ENCODE measurements at places on chromosomes 16 and 17.
A peak's percentile ranks its signal among the peaks of the same experiment; 100 is the strongest.

DNA sequence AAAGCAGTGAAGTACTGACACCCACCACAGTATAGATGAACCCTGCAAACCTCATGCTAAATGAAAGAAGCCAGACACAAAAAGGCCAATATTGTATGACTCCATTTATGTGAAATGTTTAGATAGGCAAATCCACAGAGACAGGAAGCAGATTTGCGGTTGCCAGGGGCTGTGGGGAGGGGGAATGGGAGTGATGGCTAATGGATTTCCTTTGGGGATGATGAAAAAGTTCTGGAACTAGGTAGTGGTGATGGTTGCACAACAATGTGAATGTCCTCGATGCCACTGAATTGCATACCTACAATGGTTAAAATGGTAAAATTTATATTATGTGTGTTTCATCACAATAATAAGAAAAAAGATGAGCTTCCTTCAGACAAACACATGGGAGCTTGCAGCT, 28.4 kb upstream of the WFIKKN2 start:
- DNase-seq, result no peak

GRCh38 chr16:90077757-90078578, 837 bp upstream of the PRDM7 start:
- peak; percentile 40 for DNase-seq

GRCh38 chr17:36017799-36018198, at the start of gene CCL23:
TSS of gene CCL23 (minus strand) at chr17:36017972. CDS start at chr17:36017897, 75 bp downstream.
- DNase-seq, result no peak

DNA sequence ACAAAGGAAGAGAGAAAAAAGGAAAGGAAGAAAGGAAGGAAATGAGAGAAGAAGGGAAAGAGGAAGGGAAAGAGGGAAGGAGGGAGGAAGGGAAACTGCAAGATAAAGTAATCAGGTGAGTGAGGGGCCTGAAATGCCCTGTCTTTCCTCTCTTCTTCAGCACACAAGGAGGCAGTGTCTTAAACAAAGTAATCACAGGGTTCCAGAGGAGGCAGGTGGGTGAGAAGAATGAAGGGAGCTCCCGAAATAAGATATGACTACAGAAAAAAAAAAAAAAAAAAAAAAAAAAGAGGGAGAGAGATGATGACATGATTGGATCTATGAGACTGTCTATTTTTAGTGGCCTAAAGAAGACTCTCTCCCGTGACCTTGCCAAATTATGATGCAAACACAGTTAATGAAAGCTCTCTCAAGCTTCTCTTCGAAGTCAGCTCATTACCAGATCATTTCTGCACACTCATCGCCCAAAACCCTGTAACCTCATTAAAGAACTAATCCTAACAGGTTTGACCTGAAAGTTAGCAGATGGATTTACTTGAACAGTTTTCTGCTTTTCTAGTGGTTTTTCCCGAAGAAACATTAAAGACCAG, 53.6 kb downstream of the CDH11 start:
- peak; percentile 94 for DNase-seq

- DNase-seq, result no peak
Observed at GRCh38 chr16:14097182-14097959, 26.3 kb downstream of the MRTFB start.

GRCh38 chr17:50609380-50610074, 25.2 kb upstream of the ABCC3 start:
- no peak for DNase-seq

GRCh38 chr17:28712705-28713415, 1.2 kb upstream of the PROCA1 start:
- no peak for DNase-seq

DNA sequence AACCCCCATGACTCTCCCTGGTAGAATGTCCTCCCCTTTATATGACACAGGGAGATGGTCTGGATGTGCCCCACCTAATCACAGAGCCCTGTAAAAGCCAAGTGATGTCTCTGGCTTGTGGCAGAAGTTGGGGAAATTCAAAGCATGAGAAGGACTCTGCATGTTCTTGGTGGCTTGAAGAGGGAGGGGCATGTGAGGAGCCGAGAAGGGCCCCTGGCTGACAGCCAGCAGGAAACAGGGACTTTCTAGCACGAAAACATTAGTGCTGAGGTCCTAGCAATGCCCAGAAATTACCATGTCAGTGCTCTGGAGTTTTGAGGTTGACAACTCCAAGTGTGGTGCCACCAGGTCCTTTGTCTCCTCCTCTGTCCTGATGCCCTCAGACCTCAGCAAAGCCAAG, 75.9 kb downstream of the USP22 start:
- no peak for DNase-seq

- DNase-seq, result no peak
Observed at GRCh38 chr17:65364438-65364837, 197.0 kb downstream of the AXIN2 start.

- DNase-seq, result peak; percentile 52
Observed at GRCh38 chr17:9676820-9677310, 31.5 kb downstream of the USP43 start.

DNA sequence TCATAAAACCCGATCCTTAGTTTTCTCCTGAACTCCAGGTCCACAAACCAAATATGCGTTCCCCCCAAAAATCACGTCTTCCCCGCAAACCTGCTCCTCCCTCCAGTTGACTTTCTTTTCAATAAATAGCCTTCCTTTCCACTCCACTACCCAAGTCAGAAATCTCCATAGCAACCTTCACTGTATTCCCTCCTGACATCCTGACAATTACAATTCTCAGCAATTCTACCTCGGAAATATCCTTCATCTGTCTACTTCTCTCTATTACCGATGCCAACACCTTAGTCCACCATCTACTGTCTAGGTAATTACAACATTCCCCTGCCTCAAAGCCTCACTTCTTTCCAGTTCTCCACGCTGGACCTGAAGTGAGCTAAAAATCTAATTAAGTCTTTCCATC, 50.7 kb downstream of the SMURF2 start:
- no peak for DNase-seq

- DNase-seq, result peak; percentile 88
Observed at GRCh38 chr16:69476920-69477443, 52.6 kb downstream of the CYB5B start.

DNA sequence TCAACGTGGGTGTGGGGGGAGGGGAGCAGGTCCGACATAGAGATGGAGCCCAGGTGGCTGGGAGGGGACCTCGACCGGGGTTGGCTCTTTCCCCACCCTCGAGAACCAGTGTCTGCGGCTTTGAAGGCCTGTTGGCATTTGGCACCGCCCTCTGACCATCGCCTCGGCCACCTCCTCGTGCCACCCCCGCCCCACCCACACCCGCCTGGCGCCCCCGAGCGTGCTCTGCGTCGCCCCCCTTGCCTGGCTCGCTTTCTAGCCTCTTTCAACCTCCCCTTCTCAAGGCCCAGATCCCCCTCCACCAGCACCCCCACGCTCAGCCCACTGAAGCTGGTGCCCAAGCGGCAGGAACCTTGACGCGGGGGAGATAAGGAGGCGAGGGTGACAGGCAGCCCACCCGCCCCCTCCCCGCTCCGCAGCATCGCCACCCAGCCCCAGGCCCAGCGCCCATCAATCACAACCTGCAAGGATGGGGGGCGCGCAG, 619 bp downstream of the CACNB1 start:
- peak; percentile 28 for DNase-seq

DNA sequence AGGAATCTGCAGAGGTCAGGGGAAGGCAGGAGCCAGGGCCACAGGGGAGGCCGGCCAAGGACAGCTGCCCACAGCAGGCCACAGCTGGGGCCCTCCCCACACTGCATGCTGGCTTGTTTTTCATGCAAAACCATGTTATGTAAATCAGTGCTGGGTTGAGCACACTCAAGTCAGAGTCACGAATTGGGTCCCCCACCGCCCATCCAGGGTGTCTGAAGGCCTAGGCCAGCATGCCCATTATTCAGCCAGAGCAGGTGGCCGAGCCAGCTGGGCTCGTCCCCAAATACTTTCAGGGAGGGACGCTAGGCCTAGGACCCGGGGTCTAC, 51.2 kb upstream of the TOB1 start:
- no peak for DNase-seq

- no peak for DNase-seq
Observed at GRCh38 chr17:55072898-55073297, 104.3 kb downstream of the STXBP4 start.

DNA sequence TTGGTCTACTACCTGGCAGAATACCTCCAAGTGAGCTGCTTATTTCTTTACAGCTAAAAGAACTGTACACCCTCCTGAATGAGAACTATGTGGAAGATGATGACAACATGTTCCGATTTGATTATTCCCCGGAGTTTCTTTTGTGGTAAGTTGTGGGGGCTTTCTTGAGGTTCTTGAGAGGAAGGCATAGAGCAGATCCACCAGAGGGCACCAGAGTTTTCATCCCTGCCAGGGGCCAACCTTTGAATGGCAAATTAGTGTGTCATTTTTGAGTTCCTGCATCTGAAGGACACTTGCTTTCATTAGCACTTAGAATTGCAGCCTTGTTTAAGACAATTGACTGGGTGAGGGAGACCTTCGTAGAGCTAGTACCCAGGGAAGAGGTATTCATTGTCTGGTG, 35.0 kb downstream of the NMT1 start:
- peak; percentile 43 for DNase-seq

GRCh38 chr16:73025151-73025855, 22.6 kb downstream of the ZFHX3 start:
- peak; percentile 52 for DNase-seq

DNA sequence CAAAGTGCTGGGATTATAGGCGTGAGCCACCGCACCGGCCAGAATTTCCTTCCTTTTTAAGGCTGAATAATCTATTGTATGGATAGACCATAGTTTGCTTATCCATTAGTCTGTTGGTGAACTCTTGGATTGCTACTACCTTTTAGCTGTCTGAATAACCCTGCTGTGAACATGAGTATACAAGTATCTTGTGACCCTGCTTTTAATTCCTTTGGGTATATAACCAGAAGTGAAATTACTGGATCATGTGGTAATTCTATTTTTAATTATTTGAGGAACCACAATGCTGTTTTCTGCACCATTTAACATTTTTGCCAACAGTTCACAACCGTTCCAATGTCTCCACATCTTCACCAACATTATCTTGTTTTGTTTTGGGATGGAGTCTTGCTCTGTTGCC, 4.6 kb upstream of the OTOA start:
- no peak for DNase-seq

- DNase-seq, result peak; percentile 85
Observed at GRCh38 chr16:64478252-64478906, 643.5 kb downstream of the CDH11 start.

- no peak for DNase-seq
Observed at GRCh38 chr17:78654325-78654724, 77.1 kb upstream of the DNAH17 start.

- peak; percentile 14 for DNase-seq
Observed at GRCh38 chr17:73007407-73007806, 85.1 kb downstream of the SLC39A11 start.

DNA sequence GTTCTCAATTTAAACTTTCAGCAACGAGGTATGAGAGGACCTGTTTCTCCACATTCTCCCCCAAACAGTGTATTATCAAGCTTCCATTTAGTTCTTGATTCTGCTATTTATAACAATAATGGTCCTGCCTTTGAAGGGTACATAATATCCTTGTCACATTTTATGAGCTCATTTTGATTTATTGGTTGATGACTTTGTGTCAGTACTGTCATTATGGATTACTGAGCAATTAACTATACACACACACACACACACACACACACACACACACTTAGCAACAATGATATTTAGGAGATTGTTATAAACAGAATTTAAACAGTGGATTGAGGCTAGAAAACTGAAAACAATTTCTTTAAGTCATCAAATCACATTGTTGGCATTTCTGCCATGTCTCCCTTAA, 7.0 kb downstream of the TMIGD1 start:
- DNase-seq, result no peak

DNA sequence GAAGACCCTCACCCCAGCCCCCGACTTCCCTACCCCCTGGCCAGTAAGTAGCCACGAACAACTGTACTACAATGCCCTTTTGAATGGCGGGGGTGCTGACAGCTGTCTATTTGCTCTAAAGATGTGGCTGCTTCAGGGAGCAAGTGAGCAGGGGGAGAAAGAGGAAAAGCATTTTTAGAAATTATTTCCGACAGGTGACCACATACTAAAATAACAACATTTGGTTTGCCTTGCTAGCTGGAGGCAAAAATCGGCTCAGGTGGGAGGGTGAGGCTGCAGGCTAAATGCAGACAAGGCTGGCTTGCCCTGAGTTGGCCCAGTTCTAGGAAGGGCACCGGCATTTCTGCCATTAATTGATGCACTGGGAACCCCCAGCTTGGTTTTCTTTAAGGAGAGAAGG, 188.5 kb downstream of the XYLT1 start:
- DNase-seq, result no peak

GRCh38 chr17:39636587-39636926, 387 bp upstream of the STARD3 start:
- no peak for DNase-seq

- no peak for DNase-seq
Observed at GRCh38 chr17:59299400-59300092, 31.9 kb upstream of the YPEL2 start.

DNA sequence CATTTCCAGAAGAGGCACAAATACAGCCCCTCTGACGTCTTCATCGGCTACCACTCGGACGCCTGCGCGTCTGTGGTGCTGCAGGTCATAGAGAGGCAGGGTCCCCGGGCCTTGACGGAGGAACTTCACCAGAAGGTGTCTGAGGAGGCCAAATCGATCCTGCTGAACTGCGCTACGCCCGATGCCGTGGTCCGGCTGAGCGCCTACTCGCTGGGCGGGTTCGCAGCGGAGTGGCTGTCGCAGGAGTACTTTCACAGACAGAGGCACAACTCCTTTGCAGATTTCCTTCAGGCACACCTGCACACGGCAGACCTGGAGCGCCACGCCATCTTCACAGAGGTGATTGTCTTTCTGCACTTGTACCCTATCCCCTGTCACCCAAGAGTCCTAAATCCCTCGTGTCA, 67.0 kb upstream of the ENDOV start:
- DNase-seq, result no peak

DNA sequence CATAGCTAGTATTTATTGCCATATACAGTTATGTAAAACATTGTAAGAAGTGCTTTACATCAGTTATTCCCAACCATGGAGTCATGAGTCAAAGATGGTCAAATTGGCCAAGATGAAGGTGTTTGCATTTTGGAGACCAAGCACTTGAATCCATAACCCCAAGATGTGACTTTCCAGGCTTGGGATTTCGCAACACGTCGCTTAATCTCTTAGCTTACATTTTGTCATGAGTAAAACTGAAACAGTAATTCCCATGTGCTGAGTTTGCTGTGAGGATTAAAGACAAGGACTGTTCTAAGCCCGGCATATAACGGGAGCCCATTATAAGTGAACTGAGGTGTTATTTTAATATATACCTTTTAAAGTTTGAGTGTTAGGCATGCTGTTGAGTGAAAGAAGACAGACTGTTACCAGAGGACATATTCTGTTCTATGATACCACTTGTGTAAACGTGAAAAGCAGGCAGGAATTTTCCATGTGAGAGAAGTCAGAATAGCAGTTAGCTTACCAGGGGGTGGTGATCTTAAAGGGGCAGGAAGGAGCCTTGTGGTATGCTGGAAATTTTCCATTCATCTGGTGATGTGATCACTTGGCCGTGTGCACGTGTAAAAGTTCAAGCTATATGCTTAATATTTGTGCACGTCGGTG, 484.9 kb downstream of the WWOX start:
- no peak for DNase-seq

GRCh38 chr17:10268005-10268404, 69.6 kb upstream of the GAS7 start:
- peak; percentile 64 for DNase-seq

GRCh38 chr17:35586569-35587073, 501 bp upstream of the AP2B1 start:
- no peak for DNase-seq

GRCh38 chr16:5506021-5506420, 408.4 kb upstream of the EEF2KMT start:
- DNase-seq, result no peak
